OCI-LY7 (cell line): ENCODE measurements at places on chromosomes 12 and 14. TPM values are rescaled to one million over a fixed set of nuclear protein-coding genes. Genes with fewer than 3 reads are reported as not detected.

The GPRC5A gene
- 0.25 TPM in 1 of 2 replicates, not detected in the other for total RNA-seq

The ORMDL2 gene
- total RNA-seq = 22.9 and 27.1 TPM in 2 replicates

The GPR65 gene
- total RNA-seq = 8.0 and 8.2 TPM in 2 replicates

The NANOG gene
- not detected in 2 replicates for total RNA-seq

The UNC79 gene
- total RNA-seq = 0.09 and 0.17 TPM in 2 replicates

The LPCAT3 gene
- 29.7 TPM in 2 replicates for total RNA-seq

The FGD4 gene
- total RNA-seq = 14.9 and 16.8 TPM in 2 replicates

The C1R gene
- 0.30 TPM in 1 of 2 replicates, not detected in the other for total RNA-seq
